ENCODE measurements at places on chromosomes 11 and 22. TPM values are rescaled to one million over a fixed set of nuclear protein-coding genes. Genes with fewer than 3 reads are reported as not detected.

- DNase-seq: no peak
- H3K27ac ChIP-seq: peak overlapping the region; percentile 100
- H3K4me1 ChIP-seq: peaks cover 34% of the 10 kb centered on the region
Measured at GRCh38 chr11:123063826-123064657, 2.1 kb upstream of the HSPA8 start.

- no peaks in the 10 kb centered on the region for H3K27me3 ChIP-seq
- no peak for DNase-seq
- H3K4me3 ChIP-seq: no peak overlapping the region
- H3K4me1 ChIP-seq: peaks cover 7% of the 10 kb centered on the region
- H3K27ac ChIP-seq: no peak overlapping the region
Measured at GRCh38 chr11:443542-444199, 1.9 kb upstream of the ANO9 start.

GRCh38 chr11:125874556-125875124 lies 12.8 kb upstream of the HYLS1 start:
- no peak overlapping the region for H3K4me3 ChIP-seq
- H3K4me1 ChIP-seq: no peaks in the 10 kb centered on the region
- H3K27ac ChIP-seq: no peak overlapping the region

DNA sequence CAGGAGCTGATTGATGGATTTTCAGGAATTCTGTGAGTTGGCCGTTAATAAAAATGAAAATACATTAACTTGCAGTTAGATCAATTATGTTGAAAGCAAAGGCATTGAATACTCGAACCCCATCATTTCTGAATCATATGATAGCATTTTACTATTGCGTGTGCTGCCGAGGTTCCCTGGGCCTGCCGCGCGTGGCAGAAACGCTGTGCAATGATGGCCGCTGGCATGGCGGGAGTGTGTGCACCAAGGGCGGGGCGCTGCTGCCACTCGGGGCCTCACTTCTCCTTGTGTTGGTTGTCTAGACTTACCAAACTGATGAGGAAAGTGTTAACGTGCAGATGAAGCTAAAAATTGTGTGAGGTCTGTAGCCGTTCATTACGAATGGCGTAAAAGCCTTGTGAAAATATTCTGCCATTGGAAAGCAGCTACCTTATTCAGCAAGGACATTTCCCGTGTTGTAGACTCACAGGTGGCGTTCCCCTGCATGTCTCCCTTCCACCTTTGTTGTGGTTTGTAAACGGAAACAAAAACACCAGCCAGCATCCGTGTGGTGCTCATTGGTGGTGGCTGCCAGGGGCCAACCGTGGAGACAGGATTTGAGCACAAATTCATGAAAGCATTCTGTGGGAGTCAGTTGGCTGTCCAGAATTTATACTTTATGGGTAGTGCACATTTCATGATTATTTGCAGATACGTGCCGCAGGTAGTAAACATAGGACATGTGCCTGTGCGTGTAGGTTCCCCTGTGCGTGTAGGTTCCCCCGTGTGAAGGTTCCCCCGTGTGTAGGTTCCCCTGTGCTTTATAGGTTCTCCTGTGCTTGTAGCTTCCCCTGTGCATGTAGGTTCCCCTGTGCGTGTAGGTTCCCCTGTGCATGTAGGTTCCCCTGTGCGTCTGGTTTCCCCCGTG lies 5.9 kb upstream of the GRAMD4 start:
- peaks cover 2% of the 10 kb centered on the region for H3K36me3 ChIP-seq
- peaks cover 35% of the 10 kb centered on the region for H3K4me1 ChIP-seq
- H3K4me3 ChIP-seq: peak overlapping the region; percentile 85
- no peaks in the 10 kb centered on the region for H3K27me3 ChIP-seq
- H3K27ac ChIP-seq: peak overlapping the region; percentile 89
- peak; percentile 75 for DNase-seq

GRCh38 chr11:108793138-108793537 lies 128.3 kb downstream of the DDX10 start:
- H3K36me3 ChIP-seq: peaks cover 6% of the 10 kb centered on the region
- DNase-seq: no peak
- H3K4me1 ChIP-seq: peaks cover 22% of the 10 kb centered on the region
- no peak overlapping the region for H3K4me3 ChIP-seq
- no peaks in the 10 kb centered on the region for H3K27me3 ChIP-seq

GRCh38 chr11:92941676-92942571 lies 27.5 kb upstream of the MTNR1B start:
- no peak overlapping the region for H3K27ac ChIP-seq
- H3K4me1 ChIP-seq: peaks cover 8% of the 10 kb centered on the region
- peaks cover 2% of the 10 kb centered on the region for H3K27me3 ChIP-seq
- no peaks in the 10 kb centered on the region for H3K36me3 ChIP-seq
- no peak overlapping the region for H3K4me3 ChIP-seq

GRCh38 chr11:47425611-47426010 lies 628 bp downstream of the PSMC3 start:
- H3K4me1 ChIP-seq: peaks cover 28% of the 10 kb centered on the region
- peaks cover 36% of the 10 kb centered on the region for H3K36me3 ChIP-seq
- H3K27ac ChIP-seq: peak overlapping the region; percentile 96
- no peaks in the 10 kb centered on the region for H3K27me3 ChIP-seq
- peak overlapping the region; percentile 95 for H3K4me3 ChIP-seq
- DNase-seq: no peak

DNA sequence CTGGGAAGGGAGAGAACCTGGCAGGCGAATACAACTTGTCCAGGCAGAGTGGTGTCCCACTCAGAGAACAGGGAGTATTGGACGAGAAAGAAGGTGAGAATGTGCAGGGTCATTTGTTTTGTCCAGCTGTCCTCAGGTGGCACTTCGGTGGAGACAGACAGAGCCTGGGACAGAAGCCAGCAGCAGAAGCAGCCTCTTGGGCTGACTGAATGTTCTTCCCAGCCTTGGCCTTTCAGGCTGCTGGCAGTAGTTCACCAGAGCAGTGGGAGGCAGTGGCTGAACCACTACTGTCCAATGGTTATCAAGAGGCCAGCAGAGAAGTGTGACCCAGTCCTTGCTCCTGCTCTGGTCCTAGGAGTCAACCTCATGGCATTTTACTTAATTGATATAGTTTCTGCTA lies 331.1 kb upstream of the NARS2 start:
- no peaks in the 10 kb centered on the region for H3K27me3 ChIP-seq
- H3K4me3 ChIP-seq: no peak overlapping the region
- H3K36me3 ChIP-seq: no peaks in the 10 kb centered on the region
- H3K27ac ChIP-seq: no peak overlapping the region

DNA sequence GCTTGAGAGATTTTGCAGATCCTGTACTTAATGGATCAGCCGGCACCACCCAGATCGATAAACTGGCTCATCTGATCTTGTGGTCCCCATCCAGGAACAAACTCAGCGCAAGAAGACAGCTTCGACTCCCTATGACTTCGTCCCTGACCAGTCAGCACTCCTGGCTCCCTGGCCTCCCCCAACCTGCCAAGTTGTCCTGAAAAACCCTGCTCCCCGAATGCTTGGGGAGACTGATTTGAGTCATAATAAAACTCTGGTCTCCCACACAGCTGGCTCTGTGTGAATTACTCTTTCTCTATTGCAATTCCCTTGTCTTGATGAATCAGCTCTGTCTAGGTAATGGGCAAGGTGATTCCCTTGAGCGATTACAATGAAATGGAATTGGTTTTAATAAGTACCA lies 29.5 kb downstream of the OR2AG2 start:
- peak overlapping the region; percentile 59 for H3K27ac ChIP-seq
- no peaks in the 10 kb centered on the region for H3K27me3 ChIP-seq
- peaks cover 29% of the 10 kb centered on the region for H3K4me1 ChIP-seq
- no peak overlapping the region for H3K4me3 ChIP-seq
- DNase-seq: peak; percentile 16

DNA sequence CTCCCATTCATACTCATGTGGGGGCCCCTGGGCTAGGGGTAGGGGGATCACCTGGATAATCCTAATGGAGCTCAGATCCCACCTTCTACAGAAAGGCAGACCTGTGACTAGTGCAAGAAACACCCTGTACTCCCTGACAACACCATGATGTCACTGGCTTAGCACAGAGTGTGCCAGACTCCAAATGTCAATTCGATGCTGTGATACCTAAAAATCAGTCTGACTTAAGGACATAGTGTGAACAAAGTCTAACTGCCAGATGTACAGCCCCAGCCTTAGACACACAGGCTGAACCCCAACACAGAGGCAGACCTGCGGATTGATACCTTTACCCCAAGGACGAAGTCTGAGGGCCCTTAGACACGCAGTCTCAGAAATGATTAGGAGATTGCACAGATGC lies 8.5 kb downstream of the ABCC8 start:
- no peaks in the 10 kb centered on the region for H3K36me3 ChIP-seq
- DNase-seq: no peak
- H3K4me1 ChIP-seq: no peaks in the 10 kb centered on the region

DNA sequence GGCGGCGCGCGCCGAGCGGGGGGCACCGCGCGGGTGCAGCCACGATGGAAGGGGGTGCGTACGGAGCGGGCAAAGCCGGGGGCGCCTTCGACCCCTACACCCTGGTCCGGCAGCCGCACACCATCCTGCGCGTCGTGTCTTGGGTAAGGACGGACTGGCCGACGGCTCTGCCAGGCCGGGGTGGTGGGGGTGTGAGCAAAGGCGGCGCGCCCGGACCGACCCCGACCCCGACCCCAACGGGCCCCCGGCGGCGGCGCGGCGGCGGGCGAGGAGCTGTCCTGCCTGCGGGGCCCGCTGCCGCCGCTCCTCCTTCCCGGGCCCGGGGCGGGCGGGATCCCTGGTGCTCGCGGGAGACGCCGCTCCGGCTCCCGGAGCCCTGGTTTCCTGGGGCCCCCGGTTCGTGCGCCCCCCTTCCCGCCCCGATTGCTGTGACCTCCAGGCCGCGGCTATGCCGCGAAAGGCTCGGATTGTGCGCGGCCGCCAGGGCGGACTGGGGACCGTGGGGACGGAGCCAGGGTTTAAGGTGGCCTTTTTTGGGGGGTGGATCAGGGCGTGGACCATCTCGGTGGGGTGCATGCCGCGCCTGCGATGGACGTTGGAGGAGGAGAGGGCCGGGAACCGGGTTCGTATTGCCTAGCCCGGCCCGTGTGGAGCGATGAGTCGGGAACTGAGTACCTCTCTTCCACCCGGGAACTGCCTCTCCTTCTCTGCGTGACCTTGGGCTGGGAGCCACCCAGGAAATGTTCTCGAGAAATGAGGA lies at the start of gene SYNGR1:
Gene SYNGR1, plus strand, starts transcription at position 25 of the 760 bp plus-strand sequence. Its CDS starts 20 bp downstream, at position 45.
- H3K36me3 ChIP-seq: no peaks in the 10 kb centered on the region
- DNase-seq: no peak
- H3K27me3 ChIP-seq: peaks cover 33% of the 10 kb centered on the region
- H3K4me3 ChIP-seq: peak within 1 kb of the TSS; percentile 75
- H3K27ac ChIP-seq: no peak within 1 kb of the TSS

DNA sequence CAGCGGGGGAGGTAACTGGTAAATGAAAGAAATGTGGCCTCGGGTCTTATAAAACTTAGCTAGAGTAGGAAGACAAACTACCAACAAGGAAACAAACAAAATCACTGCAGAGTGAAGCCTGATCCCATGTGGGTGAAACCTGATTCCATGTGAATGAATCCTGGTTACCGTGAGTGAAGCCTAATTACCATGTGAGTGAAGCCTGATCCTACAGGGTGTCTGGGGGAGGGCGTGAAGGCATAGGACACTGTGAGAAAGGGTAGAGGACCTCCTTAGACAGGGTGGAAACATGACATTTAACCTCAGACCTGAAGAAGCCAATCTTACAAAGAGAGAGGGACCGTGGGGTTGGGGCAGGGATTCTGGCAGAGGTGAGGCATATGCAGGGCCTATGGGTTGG lies 106.2 kb upstream of the USP47 start:
- no peak overlapping the region for H3K4me3 ChIP-seq
- H3K36me3 ChIP-seq: no peaks in the 10 kb centered on the region
- H3K27ac ChIP-seq: no peak overlapping the region
- H3K27me3 ChIP-seq: peaks cover 7% of the 10 kb centered on the region

DNA sequence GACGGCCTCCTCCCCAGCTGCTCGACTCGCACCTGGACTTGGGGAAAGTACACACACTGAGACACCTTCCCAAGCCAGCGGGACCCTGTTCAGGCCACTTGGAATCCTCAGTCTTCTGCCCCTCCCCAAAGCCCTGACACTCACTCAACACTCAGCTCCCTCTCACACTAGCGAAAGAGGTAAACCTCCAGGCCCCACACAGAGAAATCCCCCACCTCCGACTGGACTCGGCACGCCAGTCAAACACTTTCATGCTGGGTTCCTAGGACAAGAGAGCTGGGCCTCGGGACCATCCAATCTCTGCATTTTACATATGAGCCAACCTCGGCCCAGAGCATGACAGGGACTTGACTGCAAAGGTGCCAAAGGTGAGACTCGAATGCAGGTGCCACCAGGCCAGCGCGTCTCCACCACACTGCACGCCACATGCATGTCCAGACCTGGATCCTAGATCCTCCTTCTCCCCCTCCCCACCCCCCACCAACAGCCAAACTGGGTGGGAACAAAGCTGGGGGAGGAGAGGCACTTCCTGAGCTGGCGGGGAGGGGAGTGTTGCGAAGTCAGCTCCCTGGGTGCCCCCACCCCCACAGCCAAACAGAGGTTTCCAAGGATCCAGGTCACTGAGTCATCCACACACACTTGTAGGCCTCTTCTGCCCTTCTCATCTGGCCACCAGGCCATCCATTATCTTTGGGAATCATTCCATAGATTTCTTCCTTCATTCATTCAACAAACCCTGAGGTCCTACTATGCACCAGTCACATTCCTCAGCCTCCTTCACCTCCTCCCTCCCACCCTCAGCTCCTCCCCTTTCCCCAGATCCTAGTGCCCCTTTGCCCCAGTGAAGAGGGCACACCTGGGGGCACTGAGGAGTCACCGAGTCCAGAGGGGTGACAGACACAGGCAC lies 10.7 kb upstream of the CD5 start:
- no peaks in the 10 kb centered on the region for H3K27me3 ChIP-seq
- H3K4me3 ChIP-seq: peak overlapping the region; percentile 96
- peaks cover 26% of the 10 kb centered on the region for H3K36me3 ChIP-seq
- DNase-seq: peak; percentile 41

MDK gene
- 5.0 TPM for total RNA-seq

CEND1 gene
- total RNA-seq: 7.1 TPM

DPP3 gene
- 112 TPM for total RNA-seq

GPHA2 gene
- not detected for total RNA-seq

OR5P2 gene
- not detected for total RNA-seq

HBG1 gene
- not detected for total RNA-seq

DLAT gene
- total RNA-seq: 52.0 TPM

TNNI2 gene
- total RNA-seq: not detected

ARAP1 gene
- total RNA-seq: 88.6 TPM

SLC2A11 gene
- total RNA-seq: 8.4 TPM

CATSPER1 gene
- 0.76 TPM for total RNA-seq

GNG3 gene
- not detected for total RNA-seq

All from activated T-helper 1 cell treated with anti-CD3 and anti-CD28 coated beads, Interleukin-12 subunit alpha, Interleukin-12 subunit beta, Interleukin-2, Interleukin-4 antibody, amounts not matched to agents 30 ng/mL and 10 ng/mL and 1 ng/mL, durations not matched to agents 14 hours and 24 hours and 36 hours (primary cell).